ENCODE measurements at places on chromosomes 3 and 15.

GRCh38 chr15:62173215-62173614, 8.1 kb upstream of the C2CD4B start:
- DNase-seq, result no peak

DNA sequence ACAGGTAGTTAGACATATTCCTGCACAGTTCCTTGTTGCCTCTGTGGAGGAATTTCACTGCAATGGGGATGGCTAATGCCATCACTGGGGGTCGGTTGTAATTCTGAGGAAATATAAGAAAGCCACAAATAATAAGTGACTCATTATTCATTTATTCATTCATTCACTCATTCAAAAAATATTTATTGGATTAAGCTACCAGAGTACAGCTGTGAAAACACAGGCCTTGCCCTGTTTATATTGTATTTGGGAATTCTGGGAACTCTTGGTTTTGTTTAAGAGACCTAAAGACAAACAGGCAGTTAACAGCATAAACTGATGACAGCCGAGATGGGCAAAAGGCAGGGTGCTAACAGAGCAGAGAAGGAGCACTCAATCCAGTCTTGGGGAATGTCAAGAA, 23.6 kb downstream of the PTX3 start:
- DNase-seq, result no peak

DNA sequence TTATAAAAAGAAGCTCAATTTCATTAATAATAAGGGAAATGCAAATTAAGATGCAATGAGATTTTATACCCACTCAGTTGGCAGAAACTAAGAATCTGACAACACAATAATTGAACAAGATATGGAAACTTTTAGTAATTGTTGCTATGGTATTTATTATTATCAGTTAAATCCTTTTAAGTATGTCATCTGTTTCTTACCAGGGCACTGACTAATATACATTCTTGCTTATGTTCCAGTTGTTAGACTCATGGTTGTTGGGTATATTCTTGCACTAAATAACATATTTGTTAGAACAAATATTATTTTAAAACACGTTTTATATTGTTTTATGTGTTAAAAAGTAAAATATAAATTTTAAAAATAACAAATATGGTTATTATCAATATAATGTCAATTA, 690.3 kb downstream of the MECOM start:
- DNase-seq, result no peak

- DNase-seq, result no peak
Measured at GRCh38 chr3:141709126-141709770, 28.9 kb upstream of the RNF7 start.

DNA sequence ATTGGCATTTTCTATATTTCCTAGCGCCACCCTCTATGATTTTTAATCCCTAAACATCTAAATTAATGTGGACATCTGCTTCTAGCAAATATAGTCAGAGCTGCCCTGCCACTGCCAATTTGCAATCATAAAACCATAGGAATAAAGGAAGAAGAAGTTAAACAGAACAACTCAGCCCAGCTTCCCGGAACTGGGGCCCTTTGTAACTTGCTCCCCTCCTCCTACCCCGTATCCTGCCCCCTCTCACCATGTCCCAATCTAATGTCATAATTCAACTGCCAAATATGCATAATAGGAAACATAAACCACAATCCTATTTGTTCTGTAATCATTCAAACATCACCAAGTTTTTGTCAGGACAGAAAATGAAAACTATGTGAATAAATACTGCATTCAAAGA, 74.4 kb upstream of the ACP3 start:
- DNase-seq, result no peak

GRCh38 chr15:62403164-62403809, 238.2 kb upstream of the C2CD4B start:
- no peak for DNase-seq

DNA sequence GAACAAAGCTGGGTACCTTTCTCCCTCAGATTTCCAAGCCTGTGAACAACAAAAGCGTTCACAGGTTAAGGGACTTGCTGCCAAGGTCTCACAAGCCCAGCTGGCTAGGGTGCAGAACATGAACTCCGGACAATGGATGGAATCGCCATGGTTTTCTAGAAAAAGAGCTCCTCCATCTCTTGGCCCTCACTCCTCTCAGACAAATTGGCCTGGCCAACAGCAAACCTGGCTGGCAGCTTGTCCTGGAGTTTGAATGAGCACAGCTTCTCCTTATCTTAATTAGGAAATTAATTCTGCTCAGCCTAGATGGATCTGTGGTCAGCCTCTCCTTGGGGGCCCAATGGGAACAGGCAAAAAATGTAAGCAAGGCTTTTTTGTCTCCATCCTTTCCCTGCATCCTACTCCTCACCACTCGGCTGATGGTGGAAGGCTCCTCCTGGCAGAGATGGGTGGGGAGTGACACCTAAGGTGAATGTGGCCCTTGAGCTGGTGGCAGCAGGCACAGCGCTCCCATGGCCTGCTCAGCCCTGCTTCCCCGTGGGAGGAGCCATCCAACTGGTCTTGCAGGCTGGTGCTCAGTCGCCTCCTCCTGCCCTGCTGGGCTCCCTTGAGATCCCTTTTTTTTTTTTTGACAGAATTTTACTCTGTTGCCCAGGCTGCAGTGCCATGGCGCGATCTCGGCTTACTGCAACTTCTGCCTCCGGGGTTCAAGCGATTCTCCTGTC, 5.8 kb downstream of the KLHL25 start:
- no peak for DNase-seq

DNA sequence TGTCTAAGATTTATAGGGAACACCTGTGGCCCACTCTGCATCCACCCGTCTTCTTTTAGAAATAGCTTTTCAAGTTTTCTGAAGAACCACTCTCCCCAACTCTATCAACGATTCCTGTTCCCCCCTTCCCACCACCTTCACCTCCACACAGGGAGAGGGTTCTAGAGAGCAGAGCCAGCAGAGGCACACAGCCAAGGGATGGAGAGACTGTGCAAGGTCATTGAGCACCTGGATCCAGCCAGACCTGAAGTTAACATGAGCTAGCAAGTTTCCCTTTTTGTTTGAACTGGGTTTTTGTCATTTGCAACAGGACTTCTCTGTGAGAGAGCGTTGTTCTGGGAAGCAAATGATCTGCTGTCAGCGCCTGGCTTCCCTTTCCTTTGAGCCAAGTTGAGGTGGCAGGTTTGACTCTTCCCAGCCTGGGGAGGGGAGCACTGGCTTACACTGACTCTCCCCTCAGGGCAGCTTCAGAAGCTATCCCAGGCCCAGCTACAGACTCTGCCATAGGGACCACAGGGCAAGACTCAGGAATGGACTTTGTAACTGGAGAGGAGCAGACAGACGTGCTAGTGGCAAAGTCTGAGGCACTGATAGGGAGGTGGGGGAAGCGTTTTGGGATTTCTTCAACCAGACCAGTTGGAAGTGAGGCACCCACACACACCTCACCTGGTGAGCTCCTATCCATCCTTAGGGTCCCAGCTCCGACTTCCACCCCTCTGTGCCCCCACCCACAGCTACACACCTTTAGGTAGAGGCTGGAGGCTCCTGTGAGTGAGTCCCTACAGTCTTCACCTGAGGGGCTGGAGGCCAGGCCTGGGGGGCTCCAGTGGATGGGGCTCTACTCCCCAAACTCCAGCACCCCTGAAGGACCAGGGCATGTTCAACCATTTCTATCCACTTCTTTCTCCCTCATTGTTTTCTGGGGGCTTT, 19.4 kb upstream of the PLXNA1 start:
- DNase-seq, result no peak

GRCh38 chr3:146139586-146140110, 21.3 kb downstream of the PLOD2 start:
- DNase-seq, result no peak

DNA sequence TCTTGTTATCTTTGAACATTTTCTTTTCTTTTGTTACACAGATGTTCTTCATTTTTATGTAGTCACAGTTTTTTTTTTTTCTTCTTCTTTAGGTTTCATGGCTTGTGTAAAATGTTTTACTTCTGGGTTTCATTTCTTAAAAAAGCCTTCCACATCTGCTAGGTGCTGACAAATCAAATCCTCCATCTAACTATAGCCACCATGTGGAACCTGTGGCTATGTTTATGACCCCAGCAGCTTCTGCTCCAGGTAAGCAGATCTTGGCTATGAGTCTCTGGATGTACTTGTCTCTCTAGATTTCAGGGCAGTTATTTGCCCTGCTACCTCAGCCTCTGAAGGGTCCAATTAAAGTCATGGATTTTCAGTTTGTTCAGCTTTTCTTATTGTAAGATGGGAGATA, 44.5 kb downstream of the OXSM start:
- DNase-seq, result no peak

DNA sequence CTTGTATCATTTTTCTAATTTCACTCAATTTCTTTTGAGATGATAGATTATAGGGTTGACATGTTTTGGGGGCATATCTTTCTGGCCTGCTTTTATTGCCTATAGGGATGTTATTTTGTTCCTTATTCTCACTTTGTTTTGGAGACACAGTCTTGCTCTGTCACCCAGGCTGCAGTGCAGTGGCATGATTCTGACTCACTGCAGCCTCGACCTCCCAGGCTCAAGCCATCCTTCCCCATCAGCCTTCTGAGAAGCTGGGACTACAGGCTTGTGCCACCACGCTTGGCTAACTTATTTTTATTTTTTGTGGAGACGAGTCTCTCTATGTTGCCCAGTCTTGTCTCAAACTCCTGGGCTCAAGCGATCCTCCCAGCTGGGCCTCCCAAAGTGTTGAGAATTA, 72.8 kb upstream of the FAN1 start:
- DNase-seq, result no peak

DNA sequence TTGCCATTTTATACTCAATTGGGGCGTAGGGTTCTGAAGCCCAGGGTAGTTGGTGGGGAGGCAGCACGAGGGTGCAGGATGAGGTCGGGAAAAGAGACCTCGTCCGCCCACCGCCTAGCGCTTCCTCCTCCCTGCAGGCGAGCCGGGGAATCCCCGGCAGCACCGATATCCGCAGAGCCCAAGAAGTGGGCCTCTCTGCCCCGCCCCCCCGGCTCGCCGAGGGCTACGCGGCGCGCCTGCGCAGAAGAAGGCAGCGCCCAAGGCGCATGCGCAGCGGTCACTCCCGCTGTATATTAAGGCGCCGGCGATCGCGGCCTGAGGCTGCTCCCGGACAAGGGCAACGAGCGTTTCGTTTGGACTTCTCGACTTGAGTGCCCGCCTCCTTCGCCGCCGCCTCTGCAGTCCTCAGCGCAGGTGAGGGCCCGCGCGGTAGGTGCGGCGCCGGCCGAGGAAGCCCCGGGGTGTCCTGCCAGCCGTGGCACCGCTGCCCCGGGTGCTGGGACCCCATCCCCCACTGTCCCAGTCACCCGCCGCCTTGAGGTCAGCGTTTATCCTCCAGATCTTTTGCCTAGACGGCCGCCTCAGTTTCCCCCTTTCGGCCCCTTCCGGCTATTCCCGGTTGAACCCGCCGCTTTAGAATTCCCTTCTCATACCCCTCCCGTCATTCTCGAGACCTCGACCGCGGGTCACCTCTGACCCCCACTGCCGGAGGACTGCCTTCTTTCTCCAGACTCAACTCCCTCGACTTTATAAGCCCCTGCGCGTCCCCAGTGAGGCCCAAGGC, at the start of gene ALAS1:
Gene ALAS1, plus strand, starts transcription at position 319 of the 784 bp plus-strand sequence. CDS start 1,082 bp downstream, outside the sequence.
- peak; percentile 90 for DNase-seq

GRCh38 chr15:61049934-61050333, 179.2 kb downstream of the RORA start:
- no peak for DNase-seq

DNA sequence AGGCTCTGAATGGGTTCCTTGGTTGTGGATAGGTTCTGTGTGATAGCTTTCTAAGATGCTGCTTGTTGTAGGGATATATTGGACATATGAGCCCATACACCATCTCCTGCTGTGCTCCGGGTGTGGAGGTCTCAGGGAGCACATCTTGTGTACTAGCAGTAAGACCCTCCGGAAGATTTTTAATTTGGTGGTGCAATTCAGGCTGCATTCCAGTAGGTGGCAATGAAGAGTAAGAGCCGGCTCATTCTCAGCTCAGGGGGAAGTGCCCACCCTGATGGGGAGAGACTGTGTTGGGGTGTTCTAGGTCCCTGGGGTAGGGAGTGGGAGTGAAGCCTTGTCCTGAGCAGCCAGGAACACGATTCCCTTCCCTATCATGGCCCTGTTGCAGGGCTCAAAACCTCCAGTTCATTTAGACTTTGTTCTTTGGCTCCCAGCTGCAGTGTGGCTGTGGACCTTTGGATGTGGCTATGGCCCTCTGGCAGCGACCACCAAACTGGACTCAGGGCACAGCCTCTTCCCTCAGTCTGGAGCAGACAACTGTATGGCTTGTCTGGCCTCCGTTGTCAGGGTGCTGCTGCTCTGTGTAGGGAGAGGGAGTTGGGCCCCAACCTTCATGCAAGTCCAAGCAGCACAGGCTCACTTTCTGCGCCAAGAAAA, 104.7 kb downstream of the UNC13C start:
- no peak for DNase-seq

DNA sequence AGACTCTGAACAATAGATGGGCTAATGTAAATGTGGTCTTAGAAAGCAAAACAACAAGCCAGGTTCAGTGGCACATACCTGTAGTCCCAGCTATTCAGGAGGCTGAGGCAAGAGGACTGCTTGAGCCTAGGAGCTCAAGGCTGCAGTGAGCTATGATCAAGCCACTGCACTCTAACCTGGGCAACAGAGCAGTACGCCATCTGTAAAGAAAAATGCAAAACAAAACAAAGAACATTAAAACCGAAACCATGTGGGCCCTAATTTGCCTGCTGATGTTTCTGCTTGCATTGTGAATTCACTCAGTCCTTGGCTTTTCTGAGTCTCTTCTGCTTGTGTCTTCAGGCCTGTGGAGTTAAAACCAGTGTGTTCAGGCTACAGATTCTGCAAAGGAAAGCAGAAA, 56.7 kb downstream of the CCNL1 start:
- no peak for DNase-seq

DNA sequence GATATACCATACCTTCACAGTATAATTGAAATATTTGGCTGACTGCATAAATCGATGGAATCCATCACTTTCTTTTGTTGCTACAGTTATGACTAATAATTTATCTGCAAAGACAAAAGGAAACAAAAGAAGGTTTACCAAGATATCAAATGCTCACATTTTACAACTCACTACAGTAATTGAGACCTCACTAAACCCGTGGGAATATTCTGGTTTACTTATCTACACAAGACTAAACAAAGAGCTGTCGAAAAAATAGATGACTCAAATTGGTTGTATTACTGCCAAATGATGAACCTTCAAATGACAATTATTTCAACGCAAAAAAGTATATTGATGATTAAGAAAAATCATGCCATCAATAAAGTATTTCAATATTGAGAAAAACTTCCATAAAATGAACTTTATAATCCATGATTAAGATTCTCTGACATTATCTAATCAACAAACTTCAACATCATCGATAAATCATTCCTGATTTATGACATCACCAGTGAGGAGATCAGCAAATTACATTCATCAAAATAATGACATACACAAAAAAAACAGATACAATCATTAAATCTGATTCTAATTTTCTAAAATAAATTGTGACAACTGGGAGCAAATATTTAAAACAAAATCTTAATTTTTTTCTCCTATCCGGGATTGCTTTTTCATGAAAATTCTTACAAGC, 36.7 kb downstream of the PLOD2 start:
- DNase-seq, result no peak

GRCh38 chr3:2713923-2714322, 396.3 kb downstream of the IL5RA start:
- no peak for DNase-seq

DNA sequence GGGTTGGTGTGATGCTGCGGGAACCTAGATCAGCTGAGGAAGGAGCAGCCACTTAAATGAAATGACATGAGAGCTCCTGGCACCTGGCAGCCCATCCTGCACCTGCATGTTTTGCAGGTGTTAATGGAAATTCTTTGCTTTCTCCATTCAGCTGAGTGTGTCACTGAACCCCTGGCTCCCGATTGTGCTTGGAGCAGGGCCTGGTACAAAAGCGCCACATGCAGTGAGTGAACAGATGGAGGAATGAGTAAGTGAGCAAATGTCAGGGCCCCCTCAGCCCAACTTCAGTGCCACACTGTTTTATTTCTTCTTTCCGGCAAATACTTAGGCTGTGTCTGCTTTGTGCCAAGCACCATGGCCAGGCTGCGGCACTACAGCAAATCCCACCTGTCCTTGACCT, 132.2 kb downstream of the ASB7 start:
- no peak for DNase-seq

All from stimulated activated CD8-positive, alpha-beta memory T cell treated with anti-CD3 and anti-CD28 coated beads, Interleukin-2, amount 100 ng/mL, for 1 hour (primary cell).